Jurkat, Clone E6-1 (cell line): ENCODE measurements at places on chromosomes 6 and 20.

- no peak for DNase-seq
Measured at GRCh38 chr20:18397030-18397429, 69.8 kb downstream of the DZANK1 start.

- DNase-seq = no peak
Measured at GRCh38 chr6:42692137-42692911, 30.1 kb downstream of the PRPH2 start.

GRCh38 chr6:166259296-166259977 is 48.8 kb downstream of the PRR18 start:
- DNase-seq = no peak

DNA sequence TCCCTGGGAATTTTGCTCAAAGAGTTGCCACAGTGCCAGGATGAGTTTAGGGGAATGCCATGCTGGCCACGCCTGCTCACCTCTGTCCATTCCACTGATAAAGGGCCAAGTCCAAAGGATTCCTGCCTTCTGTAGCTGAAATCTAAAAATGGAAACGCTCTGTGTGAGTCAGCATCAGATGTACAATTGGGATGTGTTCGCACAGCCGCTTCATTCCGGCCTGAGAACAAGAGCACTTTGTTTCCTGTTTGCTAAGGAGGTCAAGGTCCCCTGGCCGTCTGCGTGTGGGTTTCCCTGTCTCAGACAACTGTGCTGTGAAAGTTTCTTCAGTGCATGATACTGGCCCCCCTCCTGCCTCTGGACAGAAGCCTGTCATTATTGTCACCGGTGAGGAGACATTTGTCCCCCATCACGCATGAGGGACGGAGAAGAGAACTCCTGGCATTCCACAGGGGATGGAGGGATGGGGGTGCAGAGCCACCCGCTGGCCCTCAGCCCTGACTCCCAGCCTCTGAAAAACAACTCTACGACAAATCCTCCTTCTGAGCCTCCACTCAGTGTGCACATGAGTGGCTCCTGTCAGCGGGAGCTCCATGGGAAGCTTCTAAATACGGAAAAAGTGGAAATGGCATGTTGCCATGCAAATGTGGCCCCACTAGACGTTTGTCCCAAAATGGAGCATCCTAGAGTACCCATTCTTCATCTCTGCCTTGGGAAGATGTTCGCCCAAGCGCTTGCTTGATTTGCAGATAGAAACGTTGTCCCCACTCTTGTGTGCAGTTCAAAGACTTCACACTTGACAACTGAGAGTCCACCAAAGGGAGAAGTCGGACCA is 143.5 kb upstream of the AFDN start:
- DNase-seq = no peak

DNA sequence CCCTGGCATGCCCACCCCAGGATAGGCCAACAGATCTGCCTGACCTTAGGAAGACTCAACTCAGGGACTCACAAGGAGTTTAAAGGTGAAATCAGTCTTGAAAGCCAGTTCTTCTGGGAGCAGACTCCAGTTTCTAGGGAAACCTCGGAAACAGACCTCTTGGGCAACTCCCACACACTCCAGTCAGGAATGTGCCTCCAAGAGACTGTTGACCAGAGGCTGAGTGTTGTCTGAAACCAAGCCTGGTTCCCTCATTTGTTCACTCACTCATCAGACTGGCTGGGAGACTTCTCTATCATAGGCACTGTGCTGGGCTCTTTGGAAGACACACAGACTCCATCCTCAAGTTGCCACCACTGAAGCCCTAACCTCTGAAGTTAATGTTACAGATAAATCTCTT is 1.8 kb downstream of the TREM1 start:
- no peak for DNase-seq

DNA sequence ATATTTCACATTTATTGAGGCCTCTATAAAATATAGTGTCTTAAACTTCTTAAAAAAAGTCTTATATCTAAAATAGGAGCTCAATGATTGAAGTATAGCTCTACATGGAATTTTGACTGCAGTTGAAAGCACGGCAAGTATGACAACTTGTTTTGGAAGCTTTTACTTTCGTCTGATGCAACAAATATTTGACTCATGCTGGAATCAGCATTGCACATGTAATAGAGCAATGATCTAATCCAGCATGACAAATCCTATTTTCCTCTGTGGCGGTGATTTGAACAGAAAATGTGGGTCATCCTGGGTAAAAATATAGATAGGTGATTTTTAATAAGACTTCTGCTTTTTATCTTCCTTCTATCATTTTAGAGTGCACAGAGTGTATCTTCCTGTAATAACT is 111.6 kb downstream of the TINAG start:
- DNase-seq = no peak

DNA sequence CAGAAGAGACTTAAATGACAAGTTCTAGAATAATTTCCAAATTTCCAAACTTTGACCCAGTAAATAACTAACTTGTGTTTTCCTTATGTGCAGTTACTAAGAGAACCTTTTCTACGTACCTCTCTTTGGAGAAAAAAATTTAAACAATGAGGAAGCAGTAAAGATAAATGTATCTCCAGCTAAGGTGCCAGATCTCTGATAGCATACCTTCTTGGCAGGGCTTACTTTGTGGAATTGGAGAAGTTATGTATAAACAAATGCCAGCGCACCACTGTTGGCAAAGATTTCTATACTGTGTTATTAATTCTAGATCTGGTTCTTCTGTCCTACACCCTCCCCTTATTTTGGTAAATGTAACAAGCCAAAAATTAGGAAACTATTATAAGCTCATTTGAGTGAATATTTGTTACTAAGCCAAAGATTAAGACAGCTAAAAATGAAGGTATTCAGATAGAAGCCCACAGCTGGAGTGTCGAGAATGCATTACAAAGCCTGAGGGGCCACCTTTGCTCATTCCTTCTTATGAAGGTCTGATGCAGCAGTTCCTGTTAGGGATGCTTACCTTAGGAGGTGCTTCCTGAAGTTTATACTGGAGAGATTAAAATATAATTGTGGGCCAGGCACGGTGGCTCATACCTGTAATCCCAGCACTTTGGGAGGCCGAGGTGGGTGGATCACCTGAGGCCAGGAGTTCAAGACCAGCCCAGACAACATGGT is 373.1 kb upstream of the SOX4 start:
- no peak for DNase-seq

DNA sequence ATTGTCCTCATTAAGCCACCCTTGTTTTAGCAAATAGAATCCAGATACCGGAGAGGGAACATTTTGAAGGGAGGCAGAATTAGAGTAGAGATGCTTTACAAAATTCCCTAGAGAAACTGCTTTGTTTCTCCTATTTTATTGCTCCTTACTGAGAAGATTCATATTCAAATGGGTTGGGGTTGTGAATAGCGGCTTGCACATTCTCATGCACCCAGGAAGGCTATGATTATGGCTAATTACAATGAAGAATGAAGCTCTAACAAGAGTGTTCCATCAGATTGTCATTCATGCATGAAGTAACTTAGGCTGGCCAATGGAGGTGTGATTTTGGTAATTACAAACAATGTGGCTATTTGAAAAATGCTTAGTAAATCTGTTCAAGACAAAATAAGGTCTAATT is 129.6 kb downstream of the PACRG start:
- no peak for DNase-seq

GRCh38 chr20:24423390-24424313 is 45.8 kb upstream of the SYNDIG1 start:
- DNase-seq = no peak

DNA sequence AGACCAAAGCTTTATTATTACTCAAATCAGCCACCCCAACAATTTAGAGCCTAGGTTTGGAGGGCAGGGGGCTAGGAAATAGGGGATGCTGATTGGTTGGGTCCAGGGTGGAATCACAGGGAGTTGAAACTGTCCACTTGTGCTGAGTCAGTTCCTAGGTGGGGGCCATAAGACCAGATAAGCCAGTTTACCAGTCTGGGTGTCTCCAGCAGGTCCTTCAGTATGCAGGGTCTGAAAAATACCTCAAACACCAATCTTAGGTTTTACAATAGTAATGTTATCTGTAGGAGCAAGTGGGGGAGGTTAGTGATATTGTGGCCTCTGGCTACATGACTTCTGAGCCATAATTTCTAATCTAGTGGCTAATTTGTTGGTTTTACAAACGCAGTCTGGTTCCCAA is 63.2 kb downstream of the UBR2 start:
- no peak for DNase-seq

DNA sequence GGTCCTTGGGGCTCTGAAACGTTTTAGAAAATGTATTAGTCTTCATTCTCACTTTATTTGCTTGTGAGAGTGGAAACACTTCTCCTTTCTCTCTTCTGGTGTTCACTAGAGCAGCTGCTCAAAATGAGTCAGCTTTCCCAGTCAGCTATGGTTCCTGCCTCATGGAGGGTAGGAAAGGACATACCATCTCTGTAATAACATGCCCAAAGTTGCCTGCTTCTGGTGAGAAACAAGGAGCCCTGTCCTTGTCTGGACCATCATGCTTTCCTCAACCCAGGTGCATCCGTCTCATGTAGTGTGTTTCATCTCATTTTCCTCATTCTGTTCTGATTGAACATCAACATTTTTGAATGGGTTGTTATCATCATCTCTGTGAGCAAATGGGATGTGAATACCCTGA is 17.1 kb upstream of the TINAG start:
- DNase-seq = no peak

DNA sequence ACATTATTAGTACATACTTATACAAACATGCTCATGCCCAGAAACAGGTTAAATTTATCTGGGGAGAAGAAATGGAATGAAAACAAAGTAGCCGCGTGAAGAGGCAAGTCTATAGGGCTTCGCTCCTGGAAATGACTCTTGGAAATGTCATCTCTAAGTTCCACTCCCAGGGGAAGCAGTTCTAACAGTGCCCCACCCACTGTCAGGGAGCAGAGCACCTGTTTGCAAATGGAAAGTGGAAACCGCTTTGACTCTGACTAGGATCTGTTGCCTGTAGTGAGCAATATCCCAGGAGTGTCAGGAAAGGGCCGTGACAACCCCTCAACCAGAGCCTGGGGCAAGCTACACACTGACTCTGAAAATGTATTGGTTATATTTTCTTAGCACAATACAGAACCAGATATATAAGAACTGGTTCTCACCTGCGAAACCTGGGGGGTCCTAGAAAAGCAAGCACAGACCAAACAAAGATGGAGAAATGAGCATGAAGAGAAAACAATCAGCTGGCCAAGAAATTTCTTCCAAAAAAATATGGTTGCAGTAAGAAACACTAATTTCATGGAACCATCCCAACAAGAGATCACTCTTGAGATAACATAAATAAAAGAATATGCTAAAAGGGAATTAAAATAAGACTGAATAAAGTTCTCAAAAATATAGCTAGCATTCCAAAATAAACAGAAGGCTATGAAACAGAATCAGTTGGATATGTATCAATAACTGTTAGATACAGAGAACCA is 47.5 kb upstream of the CRISP1 start:
- DNase-seq = no peak

GRCh38 chr6:609905-610304 is 47.0 kb downstream of the HUS1B start:
- DNase-seq = no peak

- DNase-seq = peak; percentile 61
Measured at GRCh38 chr6:41591859-41592502, 45.8 kb downstream of the FOXP4 start.

DNA sequence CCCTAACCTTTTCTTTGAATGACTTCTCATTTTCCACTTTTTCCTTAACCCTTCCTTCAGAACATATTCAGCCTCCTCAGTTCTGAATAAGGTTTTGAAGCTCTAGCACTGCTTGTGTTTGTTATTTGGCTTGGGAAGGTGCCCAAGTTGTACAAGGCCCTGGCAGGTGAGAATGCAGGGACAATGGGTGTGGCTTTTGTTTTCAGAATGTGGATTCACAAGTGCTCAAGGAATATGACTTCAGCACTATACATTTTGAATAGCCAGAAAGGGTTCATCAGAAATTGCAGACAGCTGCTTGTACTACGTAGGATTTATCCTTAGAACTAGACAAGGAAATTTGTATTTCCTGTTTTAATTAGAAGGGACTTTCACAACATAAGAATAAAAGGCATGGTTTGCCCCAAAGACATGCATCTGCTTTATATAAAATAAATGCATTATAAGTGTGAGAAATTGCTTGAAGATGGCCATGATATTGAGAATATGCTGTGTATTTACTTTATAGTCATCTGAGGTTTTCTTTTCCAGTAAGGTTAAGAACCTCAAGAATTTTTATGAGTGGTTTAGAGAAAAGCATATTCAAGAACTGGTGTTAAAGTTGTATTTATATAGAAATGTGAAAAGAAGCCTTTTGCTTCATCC is 29.3 kb upstream of the PRDM1 start:
- no peak for DNase-seq

DNA sequence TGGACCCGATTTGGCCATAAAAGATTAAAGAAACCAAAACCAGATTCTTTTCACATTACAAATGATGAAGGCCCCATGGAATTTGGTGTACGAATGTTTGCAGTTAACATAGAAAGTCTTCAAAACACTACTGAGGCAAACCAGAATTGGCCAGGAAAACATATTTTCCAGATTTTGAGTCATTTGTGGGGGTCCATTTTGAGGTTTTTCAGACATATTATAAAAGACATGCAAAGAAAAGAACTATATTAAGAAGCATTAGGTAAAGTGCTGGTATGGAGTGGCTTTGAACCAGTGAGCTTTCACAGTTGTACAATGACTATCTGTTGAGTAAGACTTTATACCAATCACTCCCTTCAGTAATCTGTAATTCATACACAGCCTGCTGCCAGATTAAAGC is 168.9 kb upstream of the COL21A1 start:
- DNase-seq = no peak

GRCh38 chr6:18555750-18556149 is 168.6 kb downstream of the RNF144B start:
- no peak for DNase-seq

DNA sequence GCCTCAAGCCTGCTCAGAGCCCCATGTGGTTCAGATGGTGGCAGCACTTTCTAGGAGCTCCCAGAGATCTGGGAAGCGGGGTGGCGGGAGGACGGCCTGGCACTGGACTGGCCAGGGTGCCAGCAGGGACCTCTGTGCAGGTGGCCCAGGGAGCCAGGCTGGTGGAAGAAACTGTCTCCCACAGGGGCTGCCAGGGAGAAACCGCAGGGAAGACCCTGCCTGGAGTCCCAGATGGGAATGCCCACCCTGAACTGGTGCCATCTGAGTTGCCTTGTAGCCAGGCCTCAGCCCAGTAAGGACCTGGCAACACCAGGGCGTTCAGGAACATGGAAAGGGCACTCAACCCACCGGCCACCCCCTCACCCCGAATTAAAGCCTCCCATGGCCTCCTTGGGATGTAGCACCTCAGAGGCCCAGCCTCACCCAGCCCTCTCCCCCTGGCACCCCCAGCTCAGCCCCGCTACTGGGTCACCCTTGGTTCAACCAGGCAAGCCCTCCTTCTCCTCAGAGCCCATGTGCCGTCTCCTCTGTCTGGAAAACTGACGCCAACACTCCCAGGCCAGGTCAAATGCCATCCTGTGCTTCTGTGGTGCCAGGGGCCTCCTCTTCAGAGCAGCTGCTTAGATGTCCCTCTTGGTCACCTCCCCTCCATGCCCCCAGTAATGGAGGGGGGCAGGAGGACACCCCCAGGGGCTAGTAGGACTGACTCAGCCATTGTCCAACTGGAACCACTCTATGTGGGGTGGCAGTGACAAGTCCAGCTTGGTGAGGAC is 5.9 kb upstream of the C20orf144 start:
- DNase-seq = no peak

GRCh38 chr6:99711302-99711701 is 104.7 kb downstream of the PRDM13 start:
- DNase-seq = no peak
